Hypothalamus (tissue), 51 donors: ENCODE measurements at places on chromosomes 5 and 9.
A peak's percentile ranks its signal among the peaks of the same experiment; 100 is the strongest.

DNA sequence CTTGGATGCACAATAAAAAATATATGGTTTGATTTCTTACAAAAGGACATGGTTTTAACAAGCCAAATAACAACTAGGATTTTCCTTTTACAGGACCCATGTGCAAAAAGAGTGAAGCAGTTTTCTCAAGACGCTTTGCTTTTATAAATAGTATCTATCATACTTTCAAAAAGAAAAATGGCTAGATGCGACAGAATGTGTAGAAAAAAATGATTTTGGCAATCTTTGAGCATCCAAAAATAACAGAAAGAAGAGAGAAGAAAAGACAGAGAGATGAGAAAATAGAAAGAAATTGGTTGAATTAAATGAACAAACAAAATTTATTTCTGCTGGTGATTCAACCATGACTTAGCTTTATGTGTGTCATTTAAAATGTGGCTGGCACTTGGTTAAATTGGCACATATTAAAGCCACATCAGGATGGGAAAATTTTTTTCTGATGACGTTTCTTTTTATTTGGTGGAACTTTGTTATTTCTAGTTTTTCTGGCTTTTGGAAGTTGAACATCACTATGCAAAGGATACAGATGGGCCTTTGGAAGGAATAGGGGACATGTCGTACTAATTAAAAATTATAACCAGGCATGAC lies 35.6 kb upstream of the NREP start:
- no peak for DNase-seq

- no peak for DNase-seq
Measured at GRCh38 chr5:72844218-72844603, 27.8 kb downstream of the TNPO1 start.

DNA sequence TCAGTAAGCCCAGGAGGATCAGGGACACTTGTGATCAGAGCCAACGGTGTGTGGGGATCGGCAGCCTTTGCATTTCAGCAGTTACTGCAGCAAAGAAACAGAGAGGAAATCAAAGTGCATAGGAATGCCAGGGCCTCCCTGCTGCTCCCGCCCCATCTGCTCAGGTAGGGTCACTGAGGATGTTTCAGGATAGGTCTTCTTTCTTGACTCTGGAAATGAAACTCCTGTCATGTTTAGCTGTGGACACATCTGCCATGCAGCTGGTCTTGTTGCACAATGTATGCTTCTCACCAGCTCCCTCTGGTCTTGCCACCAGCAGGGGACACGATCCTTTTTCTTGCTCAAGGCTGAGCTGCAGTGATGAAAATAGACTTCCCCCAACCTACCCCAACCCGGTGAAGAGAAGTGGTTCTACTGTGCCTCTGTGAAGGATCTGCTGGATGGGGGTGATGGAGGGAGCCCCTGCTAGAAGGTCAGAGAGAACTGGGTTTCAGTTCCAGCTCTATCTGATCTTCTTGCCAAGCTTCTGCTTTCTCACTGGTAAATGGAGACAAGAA lies 185.2 kb upstream of the KLF4 start:
- no peak for DNase-seq

- no peak for DNase-seq
Measured at GRCh38 chr5:81800797-81801196, 49.9 kb upstream of the SSBP2 start.

DNA sequence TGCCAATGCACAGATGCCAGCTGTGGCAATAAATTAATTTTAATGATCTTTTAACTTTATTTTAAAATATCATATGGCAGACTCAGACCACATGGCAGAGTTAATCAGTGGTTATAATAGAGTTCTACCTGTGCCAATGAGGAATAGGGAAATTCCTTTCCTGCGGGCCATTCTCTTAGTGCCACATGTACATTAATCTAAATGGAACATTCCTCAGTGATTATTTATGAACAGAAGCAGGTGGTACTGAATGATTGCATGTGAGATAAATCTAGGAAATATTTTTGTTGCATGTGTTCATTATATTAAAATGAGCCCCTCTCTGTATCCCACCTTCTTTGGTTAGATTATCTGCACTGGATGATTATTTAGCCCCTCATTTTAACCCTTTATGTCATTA lies 102.3 kb downstream of the CCDC192 start:
- DNase-seq, result no peak

GRCh38 chr5:138461343-138462125 lies 3.7 kb upstream of the EGR1 start:
- no peak for DNase-seq

- DNase-seq, result no peak
Measured at GRCh38 chr9:76115396-76115795, 224.9 kb downstream of the PCSK5 start.

GRCh38 chr9:124602632-124603031 lies 95.4 kb upstream of the NR5A1 start:
- DNase-seq, result no peak

DNA sequence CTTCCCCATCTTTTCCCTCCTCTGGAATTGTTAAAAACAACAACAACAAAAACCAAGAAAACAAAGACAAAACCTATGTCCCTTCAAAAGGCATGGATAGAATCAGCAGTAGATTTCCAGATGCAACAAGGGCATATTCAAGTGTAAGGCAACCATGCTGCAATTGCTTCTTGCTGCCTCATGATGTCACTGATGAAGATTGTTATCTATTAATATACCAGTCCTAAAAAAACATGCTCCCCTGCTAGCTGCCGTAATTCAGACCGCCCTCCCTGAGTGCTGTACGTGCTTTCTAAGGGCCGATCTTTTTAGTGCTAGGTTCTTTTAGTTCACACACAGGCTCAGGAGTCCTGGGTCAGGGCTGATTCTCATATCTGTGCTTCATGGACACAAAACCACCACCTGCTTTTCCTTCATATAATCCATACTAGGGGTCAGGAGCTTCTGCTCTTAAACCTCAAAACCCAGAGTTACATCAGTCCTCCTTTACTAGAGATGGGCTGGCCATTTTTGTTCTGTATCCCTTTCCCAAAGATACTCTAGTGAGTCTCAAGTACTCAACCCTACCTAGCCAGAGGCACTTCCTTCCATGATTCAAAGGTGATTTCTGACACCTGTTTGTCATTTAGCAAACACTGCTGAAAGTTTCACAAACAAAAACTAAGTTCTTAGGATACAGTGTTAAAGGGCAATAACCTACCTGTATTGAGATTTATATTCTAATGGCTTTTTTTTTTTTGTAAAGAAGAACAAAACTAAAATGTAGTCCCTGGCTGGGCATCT lies 82.1 kb downstream of the GIN1 start:
- DNase-seq, result no peak

DNA sequence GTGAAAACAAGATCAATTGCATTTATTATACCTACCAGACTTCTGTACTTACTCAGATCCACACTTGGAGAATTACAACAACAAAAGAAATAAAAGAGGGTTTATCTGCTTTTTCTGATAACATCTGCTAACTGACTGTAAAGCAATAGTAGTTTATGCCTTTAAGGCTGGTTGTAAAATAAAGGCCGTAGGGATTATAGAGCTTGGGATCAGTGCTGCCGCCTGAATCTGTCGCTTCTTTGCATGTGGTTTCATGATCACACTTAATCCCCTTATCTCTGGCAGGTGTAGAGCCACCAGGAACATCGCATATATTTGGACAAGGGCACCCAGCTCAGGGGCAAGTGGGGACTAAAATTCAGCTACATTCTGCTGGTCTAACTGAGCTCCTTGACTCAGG lies 146.7 kb downstream of the CCDC192 start:
- no peak for DNase-seq

DNA sequence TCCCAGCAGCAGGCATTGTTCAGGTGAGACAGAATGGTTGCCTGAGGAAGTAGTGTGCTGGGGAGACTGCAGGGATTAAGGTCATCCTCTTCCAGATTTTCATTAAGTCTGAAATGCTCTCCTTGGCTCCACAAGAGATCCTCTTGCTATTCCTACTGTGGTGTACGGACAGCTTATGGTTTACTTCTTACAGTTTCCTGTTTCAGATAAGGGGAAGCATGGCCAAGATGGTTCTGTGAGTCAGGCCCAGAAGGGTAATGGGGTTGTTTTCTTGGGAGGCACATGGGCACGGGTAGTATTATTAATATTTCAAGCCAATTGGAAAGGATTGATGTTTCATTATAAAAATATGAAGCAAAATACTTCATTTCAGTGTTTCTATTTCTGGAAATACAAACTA lies 42.9 kb downstream of the GLRX start:
- no peak for DNase-seq

GRCh38 chr5:77167695-77168121 lies 42.8 kb upstream of the PDE8B start:
- DNase-seq, result no peak

GRCh38 chr5:108260117-108260857 lies 121.6 kb downstream of the FBXL17 start:
- peak; percentile 48 for DNase-seq

DNA sequence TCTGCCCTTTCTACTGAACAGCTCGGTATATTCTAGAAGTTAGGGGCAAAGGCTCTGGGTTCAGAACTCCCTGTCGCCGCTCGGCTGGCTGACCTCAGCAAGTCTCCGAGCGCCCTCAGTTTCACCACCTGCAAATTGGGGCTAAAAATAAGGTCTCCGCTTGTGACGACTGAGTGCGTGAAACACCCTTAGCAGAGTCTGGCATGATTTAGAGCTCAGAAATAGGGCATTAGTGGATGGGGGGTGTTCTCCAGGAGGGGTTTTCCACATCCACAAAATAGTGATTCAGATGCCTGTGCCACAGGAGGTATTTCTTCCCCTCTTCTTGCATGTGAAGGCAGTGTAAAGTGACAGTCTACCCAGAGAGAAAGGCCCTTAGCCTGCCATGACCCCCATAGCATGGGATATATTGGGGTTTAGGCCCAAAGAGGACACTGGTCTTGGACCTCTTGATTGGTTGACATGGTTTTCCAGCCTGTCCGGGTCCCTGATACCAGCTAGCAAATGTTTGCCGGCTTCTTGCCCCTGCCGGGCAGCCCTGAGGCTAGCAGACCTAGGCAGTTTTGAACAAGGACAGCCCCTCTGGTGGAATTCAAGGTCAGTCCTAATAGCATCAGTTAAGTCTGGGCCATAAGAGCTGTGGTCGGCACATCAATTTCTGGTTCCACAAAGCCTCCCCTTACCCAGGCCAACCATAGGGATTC lies 1.4 kb downstream of the ERGIC1 start:
- no peak for DNase-seq

DNA sequence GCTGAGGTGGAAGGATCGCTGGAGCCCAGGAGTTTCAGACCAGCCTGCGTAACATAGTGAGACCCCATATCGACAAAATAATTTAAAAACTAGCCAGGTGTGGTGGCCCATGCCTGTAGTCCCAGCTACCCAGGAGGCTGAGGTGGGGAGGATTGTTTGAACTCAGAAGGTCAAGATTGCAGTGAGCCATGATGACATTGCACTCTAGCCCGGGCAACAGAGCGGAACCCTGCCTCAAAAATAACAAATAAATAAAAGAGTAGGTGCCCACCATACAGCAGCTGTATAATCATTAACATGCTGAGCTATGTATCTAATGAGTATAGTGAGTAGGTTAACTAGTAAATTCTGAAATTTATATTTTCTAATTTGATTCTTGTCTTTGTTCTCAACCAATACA lies 11.0 kb upstream of the ATP6V0E1 start:
- DNase-seq, result no peak

GRCh38 chr5:72510610-72511181 lies 3.5 kb upstream of the ZNF366 start:
- no peak for DNase-seq

DNA sequence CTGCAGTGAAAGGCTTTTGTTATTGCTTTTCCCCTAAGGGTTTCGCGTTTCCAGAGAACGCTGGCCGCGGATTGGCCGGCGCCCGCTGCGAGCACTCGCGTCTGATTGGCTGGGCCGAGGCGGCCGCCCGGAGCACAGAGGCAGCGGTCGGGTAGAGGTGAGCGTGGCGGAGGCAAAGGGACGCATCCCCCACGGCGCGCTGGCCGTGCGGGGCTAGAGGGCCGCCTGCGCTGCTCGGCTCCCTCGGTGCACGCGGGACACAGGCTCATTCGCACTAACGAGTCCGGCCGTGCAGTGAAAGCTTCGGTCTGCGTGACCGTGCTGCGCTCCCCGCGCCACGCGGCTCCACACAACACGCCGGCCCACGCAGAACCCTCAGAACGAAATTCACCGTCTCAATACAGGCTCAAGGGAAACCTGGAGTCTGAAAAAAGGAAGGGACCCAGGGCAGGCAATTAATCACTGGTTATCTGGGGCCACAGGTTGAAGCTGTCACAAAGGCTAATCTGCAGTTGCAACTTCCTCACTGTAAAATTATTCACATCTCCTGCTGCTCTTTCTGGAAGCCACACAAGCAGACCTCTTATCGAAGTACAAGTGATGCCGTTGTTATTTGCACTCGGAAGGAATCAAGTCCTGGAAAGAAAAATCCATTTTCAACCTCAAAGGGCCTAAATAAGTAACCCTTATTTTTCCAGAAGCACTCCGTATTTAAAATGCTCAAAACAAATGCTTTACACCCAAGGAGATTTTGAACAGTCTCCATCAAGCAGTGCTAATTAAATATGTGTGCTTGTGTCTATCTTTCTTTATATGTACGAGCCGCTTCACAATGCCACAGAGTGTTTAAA lies 94.6 kb downstream of the ZNF608 start:
- DNase-seq, result peak; percentile 82

DNA sequence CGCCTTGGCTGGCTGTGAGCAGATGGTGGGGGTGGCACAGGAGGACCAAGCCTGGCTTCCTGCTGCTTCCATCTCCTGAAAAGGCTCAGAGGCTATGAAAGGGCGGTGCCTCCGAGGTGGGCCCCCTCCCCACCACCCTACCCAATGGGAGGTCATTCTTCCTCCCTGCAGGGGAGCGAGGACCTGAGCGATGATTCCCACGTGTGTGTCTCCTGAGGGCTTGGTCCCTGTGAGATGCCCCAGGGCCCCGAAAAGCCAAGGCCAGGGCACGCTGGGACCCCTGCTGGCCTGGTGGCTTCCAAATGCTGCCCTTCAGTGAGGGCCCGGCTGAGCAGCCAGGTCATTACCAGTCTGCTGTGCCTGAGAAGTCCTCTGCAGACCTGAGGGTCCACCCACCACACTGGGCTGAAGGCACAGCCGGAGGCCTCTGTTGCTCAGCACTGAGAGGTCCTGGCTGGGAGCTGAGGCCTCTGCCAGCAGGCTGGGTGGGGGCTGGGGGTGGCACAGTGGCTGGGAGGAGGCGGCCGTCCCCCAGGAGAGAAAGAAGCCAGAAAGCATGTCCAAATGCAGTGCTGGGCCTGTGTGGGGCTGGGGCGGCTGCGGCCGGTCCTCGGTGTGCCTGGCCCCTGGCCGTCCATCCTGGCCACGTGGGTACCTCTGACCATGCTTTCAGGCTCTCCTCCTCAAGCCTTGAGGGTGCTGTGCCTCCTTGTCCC lies 14.0 kb upstream of the SLC6A19 start:
- DNase-seq, result no peak

DNA sequence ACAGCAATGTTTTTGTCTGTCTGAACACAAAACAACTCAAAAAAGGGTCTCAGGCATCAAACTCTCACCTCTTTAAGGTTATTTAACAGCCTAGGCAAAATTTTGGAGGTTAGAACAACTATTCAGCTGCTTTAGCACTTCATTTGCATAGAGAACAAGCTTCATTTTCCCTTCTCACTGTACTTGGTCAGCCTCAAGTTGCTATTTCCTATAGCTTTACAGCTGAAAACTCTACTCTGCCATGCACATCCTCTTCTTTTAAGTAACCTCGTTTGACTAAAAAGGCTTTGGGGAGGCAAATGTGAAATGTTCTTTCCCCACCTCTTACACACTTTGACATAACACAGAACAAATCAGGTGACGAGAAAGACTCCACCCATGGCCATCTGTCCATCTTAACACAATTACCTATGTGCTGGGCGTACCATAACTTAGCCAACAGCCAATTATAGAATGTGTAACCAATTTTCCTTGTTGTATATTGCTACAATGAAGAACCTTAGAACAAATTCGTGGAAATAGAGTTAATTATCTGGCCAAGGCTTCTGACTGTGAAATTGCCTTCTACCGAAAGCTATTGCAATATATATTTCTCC lies 195.7 kb downstream of the DCP2 start:
- no peak for DNase-seq
